Activated B cell treated with CpG ODN at 0.5 μM for 24 hours (primary cell): ENCODE measurements at places on chromosomes 13 and 19. TPM values are rescaled to one million over a fixed set of nuclear protein-coding genes. Genes with fewer than 3 reads are reported as not detected.

GRCh38 chr19:34661357-34661756 lies 15.6 kb downstream of the SCGB2B2 start:
- no peak for DNase-seq

DNA sequence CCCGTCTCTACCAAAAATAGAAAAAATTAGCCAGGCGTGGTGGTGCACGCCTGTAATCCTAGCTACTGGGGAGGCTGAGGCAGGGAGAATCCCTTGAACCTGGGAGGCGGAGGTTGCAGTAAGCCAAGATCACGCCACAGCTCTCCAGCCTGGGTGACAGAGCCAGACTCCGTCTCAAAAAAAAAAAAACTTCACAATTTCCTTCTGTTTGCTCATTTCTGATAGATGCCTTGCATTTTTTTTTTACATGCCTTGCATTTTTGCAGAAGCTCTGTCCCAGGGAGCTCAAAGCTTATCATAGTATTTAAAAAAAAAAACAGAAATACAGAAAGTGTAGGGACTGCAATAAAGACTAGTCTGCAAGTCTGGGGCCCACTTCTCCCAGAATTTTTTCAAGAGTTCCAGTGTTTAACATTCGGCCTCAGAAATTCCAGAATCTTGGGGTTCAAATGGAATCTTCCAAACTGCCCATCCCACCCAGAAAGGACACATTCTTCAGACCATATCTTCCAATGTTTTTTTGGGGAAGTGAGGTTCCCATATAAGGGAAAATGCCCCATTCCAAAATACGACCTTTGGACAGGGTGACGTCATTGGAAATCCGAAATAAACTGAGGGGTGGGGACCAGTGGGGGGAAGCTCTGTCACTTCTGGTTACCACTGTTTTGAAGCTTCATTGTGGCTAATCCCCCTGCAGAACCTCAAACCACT lies 17.2 kb upstream of the RAB8A start:
- no peak for DNase-seq

GRCh38 chr13:112141643-112142400 lies 74.9 kb downstream of the SOX1 start:
- no peak for DNase-seq

DNA sequence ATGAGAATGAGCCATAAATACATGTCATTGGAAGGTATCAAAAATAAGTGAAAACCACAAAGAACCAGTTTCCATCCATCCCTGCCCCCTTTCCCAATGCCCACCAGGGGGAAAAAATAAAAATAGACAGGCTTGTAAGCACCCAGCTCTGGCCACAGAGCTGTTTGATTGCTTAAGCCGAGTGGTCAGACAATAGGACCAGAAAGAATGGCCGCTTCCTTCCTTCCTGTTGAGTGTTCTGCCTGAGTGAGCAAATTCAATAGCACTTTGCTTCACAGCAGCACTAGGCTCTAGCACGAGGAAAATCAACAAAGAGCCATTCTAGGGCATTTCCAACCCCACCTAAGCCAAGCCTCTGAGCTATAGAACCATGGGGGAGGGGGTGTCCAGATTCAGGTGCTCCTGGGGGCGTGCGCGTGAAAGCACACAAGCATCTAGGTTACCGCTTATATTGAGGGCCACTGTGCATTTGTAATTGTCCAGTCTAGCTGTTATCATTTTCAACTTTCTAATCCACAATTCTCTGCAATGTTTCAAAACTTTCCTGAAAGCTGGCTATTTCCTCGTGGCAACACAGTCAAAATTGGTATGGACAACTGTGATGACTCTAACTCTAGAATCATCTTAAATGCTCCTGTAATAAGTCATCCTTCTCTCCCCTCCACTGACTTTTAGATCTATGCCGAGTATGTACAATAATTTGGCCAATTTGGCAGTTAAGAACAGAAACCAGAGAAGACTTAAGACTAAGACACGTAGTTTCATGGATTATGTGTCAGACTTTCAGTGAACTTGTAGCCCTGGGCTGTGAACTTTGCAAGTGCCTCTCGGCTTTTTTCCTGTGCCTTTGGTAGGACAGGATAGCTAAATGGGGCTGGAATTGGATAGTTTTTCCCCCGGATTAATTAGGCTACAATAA lies 64.3 kb downstream of the SPRY2 start:
- no peak for DNase-seq

- DNase-seq, result no peak
These were observed 95.6 kb downstream of the FAM216B start for GRCh38 chr13:42876887-42877545.

DNA sequence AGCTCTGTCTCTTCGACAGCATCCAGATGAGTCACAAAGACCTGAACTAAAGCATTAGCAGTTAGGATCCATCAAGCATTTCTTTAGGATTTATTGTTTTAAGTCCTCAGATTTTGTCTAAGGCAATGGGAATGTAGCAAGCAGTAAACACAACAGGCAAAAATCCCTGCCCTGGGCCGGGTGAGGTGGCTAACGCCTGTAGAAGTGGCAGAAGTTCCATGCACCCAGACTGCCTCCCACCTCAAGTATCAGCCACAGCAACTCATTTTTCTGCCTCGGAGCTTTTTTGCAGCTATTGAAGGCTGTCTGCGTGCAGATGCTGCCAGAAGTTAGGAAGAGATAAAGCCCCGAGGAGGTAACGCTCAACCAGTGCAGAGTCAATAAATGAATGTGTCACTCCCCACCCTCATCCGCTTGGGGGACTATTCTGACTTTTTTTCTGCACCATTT lies 47.1 kb upstream of the MRI1 start:
- no peak for DNase-seq

DNA sequence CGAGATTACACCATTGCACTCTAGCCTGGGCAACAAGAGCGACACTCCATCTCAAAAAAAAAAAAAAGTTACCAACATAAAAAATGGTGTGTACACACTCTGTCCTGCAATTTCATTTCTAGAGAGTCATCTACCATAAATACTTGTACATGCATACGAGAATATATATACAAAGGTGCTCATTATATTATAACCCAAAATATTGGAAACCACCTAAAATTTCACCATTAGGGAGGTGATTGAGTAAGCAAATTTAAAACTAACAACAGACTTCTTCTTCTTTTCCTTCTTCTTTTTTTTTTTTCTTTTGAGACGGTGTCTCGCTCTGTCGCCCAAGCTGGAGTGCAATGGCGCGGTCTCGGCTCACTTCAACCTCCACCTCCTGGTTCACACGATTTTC lies 7.4 kb upstream of the C5AR1 start:
- no peak for DNase-seq

- DNase-seq, result no peak
These were observed 65.3 kb downstream of the PCDH20 start for GRCh38 chr13:61350341-61350740.

GRCh38 chr19:2266183-2266993 lies 10.2 kb upstream of the JSRP1 start:
- peak; percentile 58 for DNase-seq

- no peak for DNase-seq
These were observed 121.8 kb downstream of the TBC1D4 start for GRCh38 chr13:75360170-75360569.

- no peak for DNase-seq
These were observed 515 bp upstream of the ZNF324B start for GRCh38 chr19:58450856-58451357.

DNA sequence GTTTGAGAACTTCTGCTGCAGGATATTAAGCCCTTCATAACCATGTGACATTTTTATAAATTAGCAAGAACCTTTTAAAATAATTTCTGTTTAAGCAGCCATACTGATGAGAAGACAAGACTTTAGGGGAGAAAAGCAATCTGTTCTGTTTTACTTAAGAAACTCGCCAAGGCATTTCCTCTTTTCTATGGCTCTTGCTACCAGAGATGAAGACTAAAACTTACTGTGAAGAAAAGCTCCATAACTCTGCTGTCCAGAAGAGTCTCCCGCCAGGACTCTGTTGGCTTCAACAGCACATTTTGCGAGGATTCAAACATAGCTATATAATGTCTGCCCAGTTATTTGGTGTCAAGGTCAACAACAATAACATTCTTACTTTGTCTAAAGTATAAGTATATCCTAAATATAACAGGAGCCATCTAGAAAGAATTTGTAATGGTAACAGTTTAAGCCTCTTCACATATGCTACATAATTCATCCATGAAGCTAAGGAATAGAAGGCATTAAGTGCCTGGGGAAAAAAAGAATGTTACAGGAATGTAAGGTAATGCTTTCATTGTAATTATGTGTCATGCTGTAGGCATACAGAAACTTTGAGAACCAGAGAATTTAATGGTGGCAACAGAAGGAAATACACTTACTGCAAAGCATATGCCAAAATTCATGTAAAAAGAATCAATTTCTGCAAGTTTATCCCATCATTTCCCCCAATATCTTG lies 53.2 kb upstream of the EEF1AKMT1 start:
- DNase-seq, result no peak

GRCh38 chr19:40791349-40791748 lies 7.6 kb upstream of the EGLN2 start:
- no peak for DNase-seq

Gene GFY
- total RNA-seq, result not detected in 2 replicates

Gene PINLYP
- 1.9 and 2.1 TPM in 2 replicates for total RNA-seq

Gene ZNF468
- total RNA-seq, result 28.3 and 32.9 TPM in 2 replicates

Gene TBXA2R
- 0.39 and 0.47 TPM in 2 replicates for total RNA-seq

Gene CLEC4M
- total RNA-seq, result 1.3 and 2.0 TPM in 2 replicates
